ENCODE measurements at places on chromosomes 1 and 21.

DNA sequence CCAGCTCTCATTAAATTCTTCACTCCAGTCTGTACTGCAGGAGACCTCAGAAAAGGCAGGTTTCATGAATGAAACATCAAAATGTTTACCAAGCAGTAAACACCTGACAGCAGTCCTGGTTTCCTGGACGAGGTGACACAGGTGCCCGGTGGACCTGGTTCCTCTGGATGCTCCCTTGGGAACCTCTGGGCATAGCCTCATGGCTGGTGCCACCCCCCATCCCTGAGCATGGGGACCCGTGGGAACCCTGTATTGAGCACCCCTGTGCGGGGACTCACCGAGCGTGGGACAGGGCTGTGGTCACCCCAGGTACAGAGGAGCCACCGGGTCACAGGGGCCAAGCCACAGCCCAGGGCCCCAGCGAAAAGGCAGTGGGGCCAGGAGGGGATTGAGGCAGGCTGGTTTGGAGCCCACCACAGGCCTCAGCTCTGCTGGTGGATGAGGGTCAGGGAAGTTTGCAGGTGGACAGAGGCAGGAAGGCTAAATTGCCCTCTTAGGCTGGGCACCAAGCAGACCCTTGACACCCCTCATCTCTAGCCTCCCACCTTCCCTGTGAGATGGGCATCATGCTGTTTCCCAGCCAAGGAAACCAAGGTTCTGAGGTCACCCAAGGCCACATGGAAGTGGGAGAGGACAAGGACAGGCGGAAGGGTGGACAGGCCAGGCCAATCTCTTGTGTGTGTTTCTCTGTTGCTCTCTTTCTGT, 158.4 kb downstream of the PTPRU start:
- H3K27me3 ChIP-seq, result no peaks in the 10 kb centered on the region
- no peaks in the 10 kb centered on the region for H3K36me3 ChIP-seq
- H3K4me1 ChIP-seq, result no peaks in the 10 kb centered on the region
- no peak overlapping the region for H3K4me3 ChIP-seq
- no peak for DNase-seq
- H3K27ac ChIP-seq, result no peak overlapping the region

GRCh38 chr1:153478047-153478691, 17.7 kb upstream of the S100A7 start:
- no peak for DNase-seq
- no peaks in the 10 kb centered on the region for H3K27me3 ChIP-seq
- H3K4me1 ChIP-seq, result no peaks in the 10 kb centered on the region
- no peak overlapping the region for H3K4me3 ChIP-seq
- H3K36me3 ChIP-seq, result no peaks in the 10 kb centered on the region

DNA sequence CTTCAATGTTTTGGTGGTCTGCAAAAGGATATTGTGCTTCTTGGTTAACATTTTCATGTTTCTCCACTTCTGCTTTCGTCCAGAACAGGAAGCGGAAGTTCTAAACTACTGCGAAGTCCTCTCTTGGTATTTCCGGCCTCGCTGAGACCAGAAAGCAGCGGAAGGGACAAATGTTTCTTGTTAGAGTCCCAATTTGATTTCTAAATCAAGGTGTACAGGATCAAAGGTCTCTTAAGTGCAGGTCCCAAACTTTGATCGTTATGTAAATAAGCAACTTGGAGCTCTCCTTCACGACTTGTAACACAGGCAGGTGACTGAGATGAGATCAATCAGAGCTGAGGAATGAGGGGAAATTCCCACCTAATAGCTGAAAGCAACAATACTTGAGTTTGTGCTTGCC, 40.1 kb upstream of the HMCN1 start:
- H3K27me3 ChIP-seq, result no peaks in the 10 kb centered on the region
- DNase-seq, result peak; percentile 28
- H3K4me3 ChIP-seq, result no peak overlapping the region
- H3K27ac ChIP-seq, result no peak overlapping the region

GRCh38 chr1:36199934-36200741, 24.1 kb upstream of the THRAP3 start:
- no peaks in the 10 kb centered on the region for H3K27me3 ChIP-seq
- peak; percentile 80 for DNase-seq
- no peak overlapping the region for H3K4me3 ChIP-seq
- no peaks in the 10 kb centered on the region for H3K36me3 ChIP-seq
- H3K4me1 ChIP-seq, result peaks cover 60% of the 10 kb centered on the region
- peak overlapping the region; percentile 57 for H3K27ac ChIP-seq

GRCh38 chr1:160428655-160429054, 28.3 kb downstream of the VANGL2 start:
- peak; percentile 77 for DNase-seq
- H3K27ac ChIP-seq, result no peak overlapping the region
- H3K27me3 ChIP-seq, result no peaks in the 10 kb centered on the region
- H3K4me3 ChIP-seq, result no peak overlapping the region

All from body of pancreas (tissue), 4 donors.